ENCODE measurements at places on chromosomes 5 and 9.

- no peaks in the 10 kb centered on the region for H3K27me3 ChIP-seq
- H3K27ac ChIP-seq = no peak overlapping the region
- peaks cover 5% of the 10 kb centered on the region for H3K4me1 ChIP-seq
- DNase-seq = no peak
- no peaks in the 10 kb centered on the region for H3K36me3 ChIP-seq
Observed at GRCh38 chr9:134389642-134390041, 63.4 kb downstream of the RXRA start.

DNA sequence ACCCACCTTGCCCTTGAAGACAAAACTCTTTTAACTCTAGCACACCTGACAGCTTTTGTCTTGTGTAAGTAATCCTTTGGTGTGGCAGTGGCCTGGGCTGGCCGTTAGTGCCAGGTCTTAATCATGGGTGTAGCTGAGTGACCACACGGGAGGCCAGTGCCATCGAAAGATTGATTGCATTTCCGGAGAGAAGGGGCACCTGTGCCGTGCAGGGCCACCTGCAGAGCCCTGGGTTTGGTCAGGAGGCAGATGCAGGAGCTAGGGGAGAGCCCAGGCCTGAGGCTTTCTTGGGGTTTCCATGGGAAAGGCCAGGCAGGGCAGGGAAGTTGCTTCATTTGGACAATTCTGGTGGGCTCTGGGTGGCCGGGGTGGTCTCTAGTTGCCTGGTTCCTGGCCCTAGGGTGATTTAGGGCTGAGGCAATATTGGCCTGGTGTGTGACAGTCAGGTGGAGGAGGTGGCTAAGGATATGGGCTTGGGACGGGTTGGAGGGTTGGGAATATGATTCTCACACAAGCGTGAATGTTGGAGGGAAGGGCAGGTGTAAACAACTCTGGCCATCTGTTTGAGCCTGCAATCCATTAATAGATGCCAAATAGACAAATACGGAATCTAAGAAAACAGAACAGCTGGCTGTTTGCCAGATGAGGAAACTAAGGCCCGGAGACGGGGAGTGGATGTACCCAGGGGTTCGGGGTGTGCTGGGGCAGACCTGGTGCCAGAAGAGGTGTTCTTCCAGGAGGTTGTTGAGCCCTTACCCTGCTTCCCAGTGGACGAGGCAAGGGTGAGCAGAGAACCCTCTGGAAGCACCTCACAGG, 4.6 kb downstream of the DBH start:
- peaks cover 36% of the 10 kb centered on the region for H3K27me3 ChIP-seq
- H3K4me3 ChIP-seq = no peak overlapping the region
- DNase-seq = no peak

DNA sequence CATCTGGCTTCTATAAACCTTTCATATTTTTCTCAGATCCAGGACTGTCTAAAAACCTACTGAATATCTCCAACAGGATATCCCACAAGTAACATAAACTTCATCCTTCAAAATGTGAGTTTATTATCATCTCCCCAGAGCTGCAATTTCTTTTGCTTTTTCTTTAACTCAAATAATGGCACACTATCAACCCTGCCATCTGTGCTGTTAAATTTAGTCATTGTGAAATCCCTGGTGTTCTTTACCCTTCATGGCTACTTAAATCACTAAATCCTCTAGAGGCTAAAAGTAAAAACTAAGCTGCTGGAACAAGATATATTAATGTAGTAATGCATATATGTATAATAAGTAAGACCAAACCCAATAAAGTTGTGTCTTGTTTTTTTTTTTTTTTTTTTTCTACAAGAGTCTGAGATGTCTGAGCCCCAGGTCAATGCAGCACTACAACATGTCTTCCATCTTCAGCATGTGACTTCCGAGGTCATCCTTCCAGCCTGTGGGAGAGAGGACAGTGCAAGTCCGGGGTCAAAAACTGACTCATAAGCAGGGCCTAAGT, 362.9 kb downstream of the ADGRV1 start:
- no peak overlapping the region for H3K27ac ChIP-seq
- no peak for DNase-seq
- H3K4me1 ChIP-seq = no peaks in the 10 kb centered on the region
- no peak overlapping the region for H3K4me3 ChIP-seq
- no peaks in the 10 kb centered on the region for H3K27me3 ChIP-seq

DNA sequence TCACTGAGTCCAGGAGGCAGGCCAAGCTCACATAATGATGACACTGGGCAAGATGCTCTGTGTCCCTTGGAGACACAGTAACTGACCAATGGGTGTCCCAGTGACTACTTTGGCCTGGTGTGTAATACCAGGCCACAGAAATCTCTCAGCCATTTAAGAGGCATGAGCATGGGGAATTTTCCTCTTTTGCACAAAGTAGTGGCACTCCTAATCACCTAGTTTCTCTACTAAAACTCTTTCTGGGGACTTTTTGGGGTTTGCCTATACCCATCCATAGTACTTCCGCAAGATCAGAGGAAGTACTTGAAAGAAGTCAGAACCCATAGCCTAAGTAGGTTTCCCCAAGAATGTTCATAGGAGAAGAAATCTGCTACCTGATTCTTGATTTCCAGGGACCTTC, 161.9 kb downstream of the ARSB start:
- H3K27ac ChIP-seq = no peak overlapping the region
- H3K27me3 ChIP-seq = peaks cover 3% of the 10 kb centered on the region
